CD4-positive, alpha-beta T cell treated with Interferon gamma for 1 hour (primary cell): ENCODE measurements at places on chromosomes 11 and 22.

- DNase-seq = no peak
Observed at GRCh38 chr11:18615628-18616392, 16.2 kb downstream of the MISFA start.

DNA sequence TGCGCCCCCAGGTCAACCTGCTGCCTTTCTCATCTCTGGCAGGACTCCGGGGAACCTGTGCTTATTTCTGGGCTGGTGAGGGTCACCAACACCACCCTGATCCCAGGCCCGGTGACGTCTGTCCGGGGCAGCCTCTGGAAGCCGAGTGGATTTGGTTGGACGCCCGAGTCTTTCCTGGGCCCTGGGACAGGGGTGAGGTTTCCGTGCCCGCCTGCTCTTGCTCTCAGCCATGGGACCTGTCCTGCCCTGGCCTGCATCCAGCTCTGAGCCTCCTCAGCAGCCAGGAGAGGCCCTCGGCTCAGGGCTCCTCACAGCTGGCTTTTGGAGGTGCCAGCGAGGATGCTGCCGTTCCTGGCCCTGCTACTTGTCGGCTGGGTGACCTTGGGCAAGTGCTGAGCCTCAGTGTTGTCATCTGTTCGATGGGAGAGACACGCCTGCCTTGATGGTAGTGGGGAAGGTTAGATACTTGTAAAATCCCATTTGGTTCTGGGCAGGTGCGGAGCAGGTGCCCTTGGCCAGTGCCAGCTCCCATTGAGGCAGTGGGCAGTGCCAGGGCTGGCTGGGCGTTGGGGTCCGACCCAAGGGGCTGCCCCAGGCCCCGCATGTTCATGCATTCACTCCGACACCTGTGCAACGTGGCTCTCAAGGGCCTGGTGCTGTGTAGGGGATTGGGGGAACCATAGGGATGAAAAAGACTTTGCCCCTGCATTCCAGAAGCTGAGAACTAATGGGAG is 58.9 kb upstream of the THY1 start:
- DNase-seq = no peak

- DNase-seq = peak; percentile 31
Observed at GRCh38 chr22:24153353-24153752, 27.9 kb upstream of the SUSD2 start.

DNA sequence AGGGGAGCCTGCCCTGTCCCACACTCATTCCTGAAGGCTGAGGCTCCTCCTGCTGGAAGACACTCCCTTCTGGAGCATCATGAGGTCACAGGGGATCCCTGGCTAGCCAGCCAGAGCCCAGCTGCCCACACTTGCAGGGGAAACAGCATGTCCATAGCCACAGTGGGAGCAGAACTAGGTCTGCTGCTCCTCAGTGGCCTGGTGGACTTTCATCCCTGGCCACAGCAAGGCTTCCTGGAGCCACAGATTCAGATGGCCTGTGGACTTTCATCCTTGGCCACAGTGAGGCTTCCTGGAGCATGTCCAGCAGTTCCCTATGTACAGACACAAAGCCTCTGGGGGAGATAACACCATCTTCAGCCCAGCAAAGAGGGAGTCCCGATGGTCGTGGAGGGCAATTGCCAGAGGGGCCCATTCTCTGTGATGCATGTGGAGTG is 5.9 kb upstream of the APOL6 start:
- no peak for DNase-seq

- DNase-seq = no peak
Observed at GRCh38 chr11:101523634-101524260, 60.1 kb downstream of the TRPC6 start.

- DNase-seq = no peak
Observed at GRCh38 chr11:2791139-2791520, 91.3 kb upstream of the KCNQ1OT1 start.

- DNase-seq = no peak
Observed at GRCh38 chr11:112408517-112408916, 147.9 kb upstream of the PLET1 start.

GRCh38 chr22:24117942-24118341 is 63.3 kb upstream of the SUSD2 start:
- no peak for DNase-seq

DNA sequence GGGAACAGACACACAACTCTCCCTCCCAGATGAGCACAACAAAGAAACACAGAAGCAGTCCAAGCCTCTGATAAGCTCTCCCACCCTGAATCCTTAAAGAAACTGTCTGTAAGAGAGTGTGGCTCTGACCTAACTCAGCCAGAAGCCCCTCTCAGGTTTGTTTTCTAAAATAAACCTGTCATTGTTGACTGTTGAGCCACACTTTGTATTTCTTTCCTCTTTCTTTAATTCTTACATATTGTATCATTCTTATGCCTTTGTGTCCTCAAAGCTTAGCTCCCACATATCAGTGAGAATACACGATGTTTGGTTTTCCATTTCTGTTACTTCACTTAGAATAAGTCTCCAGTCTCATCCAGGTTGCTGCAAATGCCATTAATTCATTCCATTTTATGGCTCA is 7.8 kb upstream of the OR8D2 start:
- DNase-seq = no peak

GRCh38 chr22:20578192-20578591 is 70.8 kb downstream of the MED15 start:
- no peak for DNase-seq

GRCh38 chr22:26445577-26446275 is 16.7 kb downstream of the ASPHD2 start:
- no peak for DNase-seq
